ENCODE measurements at places on chromosomes 12 and 14. TPM values are rescaled to one million over a fixed set of nuclear protein-coding genes. Genes with fewer than 3 reads are reported as not detected.

DNA sequence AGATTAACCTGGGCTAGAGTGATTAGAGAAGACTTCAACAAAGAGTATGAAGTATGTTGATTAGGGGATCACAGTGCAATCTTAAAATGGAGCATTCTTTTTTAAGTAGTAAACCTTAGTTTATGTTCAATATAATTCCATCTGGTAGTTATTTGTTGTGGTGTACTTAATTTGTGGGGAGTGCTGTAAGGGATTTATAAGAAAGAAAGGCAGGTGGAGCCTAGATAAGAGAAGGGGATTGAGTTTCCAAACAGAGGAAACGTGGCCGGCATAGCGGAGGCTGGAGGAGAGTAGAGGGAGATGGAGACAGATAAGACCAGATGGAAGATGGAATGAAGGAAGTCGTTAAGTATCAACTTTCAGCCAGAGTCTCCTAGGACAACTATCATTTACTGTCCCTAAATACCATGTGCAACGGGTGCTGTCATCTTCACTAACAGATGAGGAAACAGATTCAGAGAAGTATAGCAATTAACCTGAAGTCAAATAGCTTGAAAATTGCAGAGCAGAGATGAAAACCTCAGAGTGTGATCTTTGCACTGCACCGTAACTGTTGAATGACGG is 38.1 kb downstream of the GOLGA5 start:
- no peaks in the 10 kb centered on the region for H3K4me1 ChIP-seq
- H3K4me3 ChIP-seq, result no peak overlapping the region
- H3K36me3 ChIP-seq, result peaks cover 8% of the 10 kb centered on the region
- no peak overlapping the region for H3K27ac ChIP-seq
- DNase-seq, result no peak
- H3K27me3 ChIP-seq, result no peaks in the 10 kb centered on the region

- no peak for DNase-seq
- no peak overlapping the region for H3K27ac ChIP-seq
- H3K4me1 ChIP-seq, result no peaks in the 10 kb centered on the region
- no peaks in the 10 kb centered on the region for H3K27me3 ChIP-seq
- no peaks in the 10 kb centered on the region for H3K36me3 ChIP-seq
- H3K4me3 ChIP-seq, result no peak overlapping the region
Measured at GRCh38 chr14:21748869-21749303, 75.3 kb upstream of the OR4E1 start.

- H3K27ac ChIP-seq, result no peak overlapping the region
- no peak overlapping the region for H3K4me3 ChIP-seq
- H3K4me1 ChIP-seq, result no peaks in the 10 kb centered on the region
- DNase-seq, result no peak
Measured at GRCh38 chr14:70655110-70655826, 13.6 kb downstream of the TTC9 start.

GRCh38 chr12:54025499-54026405 is 2.5 kb upstream of the HOXC6 start:
- no peaks in the 10 kb centered on the region for H3K36me3 ChIP-seq
- H3K27ac ChIP-seq, result no peak overlapping the region
- H3K4me3 ChIP-seq, result no peak overlapping the region
- H3K4me1 ChIP-seq, result no peaks in the 10 kb centered on the region
- DNase-seq, result no peak
- no peaks in the 10 kb centered on the region for H3K27me3 ChIP-seq

- H3K36me3 ChIP-seq, result no peaks in the 10 kb centered on the region
- H3K27ac ChIP-seq, result no peak overlapping the region
- H3K4me1 ChIP-seq, result peaks cover 15% of the 10 kb centered on the region
Measured at GRCh38 chr12:11661491-11662089, 12.1 kb downstream of the ETV6 start.

DNA sequence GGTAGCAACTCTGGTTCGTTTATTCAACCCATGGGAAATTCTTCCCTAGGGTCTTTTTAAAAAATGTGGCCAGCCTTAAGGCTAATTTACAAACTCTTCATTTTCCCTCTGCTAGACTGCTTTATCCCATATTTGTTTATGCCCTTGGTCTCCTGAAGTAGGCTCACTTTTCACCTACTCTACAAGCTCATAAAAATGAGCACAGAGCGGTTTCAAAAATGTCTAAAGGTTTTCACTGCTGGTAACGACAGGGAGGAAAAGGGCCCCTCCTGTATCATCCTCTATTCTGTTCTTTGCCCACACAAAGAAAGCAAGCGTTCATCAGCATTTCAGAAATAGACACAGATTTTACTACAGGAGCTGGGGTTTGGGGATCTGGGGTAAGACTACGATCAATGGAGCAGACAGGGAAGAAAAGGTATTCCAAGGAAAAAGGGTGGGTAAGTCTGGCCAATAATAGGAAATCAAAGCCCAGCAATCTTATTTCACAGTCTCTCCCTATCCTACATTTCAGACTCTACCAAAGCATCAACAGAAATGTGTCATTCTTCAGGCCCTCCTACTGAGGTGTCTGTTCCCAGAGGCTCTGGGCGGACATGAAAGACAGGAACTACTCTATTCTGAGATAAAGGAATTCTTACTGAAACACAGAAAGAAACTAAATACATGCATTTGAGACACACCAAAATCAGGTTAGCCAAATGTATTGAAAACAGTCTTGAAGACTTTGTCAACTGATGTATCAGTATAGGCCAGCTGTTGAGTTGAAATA is 86.4 kb downstream of the SPPL3 start:
- H3K27ac ChIP-seq, result no peak overlapping the region
- no peaks in the 10 kb centered on the region for H3K36me3 ChIP-seq
- H3K27me3 ChIP-seq, result no peaks in the 10 kb centered on the region

DNA sequence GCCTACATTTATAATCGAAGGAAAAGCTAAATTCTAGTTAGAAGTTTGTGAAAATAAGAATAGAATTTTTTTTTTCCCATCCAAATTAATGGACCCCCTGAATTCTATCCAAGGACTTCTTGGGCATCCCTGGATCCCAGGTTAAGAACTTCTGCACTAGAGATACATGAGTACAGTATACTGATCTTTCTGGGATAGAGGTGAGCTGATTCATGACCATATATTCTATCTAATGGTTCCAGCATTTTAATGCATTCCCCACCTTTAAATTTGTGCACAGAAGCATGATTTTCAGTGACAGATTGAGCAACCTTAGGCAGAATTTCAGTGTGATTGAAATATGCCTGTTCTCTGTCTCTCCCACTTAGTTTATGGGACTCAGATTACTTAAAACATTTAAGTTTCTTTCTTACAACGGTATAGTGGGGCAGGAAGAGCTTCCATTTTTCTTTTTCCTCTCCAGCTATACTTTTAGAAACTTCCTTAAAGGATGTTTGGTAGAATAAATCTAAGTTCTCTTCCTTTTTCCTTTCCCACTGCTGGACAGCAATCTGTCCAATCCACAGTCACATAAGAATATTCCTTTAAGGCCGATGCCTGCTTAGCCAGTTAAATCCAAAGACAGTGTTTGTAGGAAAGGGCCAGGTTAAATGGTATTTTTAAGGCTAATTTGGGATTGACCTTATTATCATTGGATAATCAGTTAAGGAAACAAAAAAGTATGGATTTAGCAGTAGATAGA is 6.7 kb downstream of the MDM2 start:
- no peak overlapping the region for H3K4me3 ChIP-seq
- no peaks in the 10 kb centered on the region for H3K36me3 ChIP-seq
- H3K4me1 ChIP-seq, result no peaks in the 10 kb centered on the region
- H3K27me3 ChIP-seq, result no peaks in the 10 kb centered on the region
- no peak for DNase-seq

DNA sequence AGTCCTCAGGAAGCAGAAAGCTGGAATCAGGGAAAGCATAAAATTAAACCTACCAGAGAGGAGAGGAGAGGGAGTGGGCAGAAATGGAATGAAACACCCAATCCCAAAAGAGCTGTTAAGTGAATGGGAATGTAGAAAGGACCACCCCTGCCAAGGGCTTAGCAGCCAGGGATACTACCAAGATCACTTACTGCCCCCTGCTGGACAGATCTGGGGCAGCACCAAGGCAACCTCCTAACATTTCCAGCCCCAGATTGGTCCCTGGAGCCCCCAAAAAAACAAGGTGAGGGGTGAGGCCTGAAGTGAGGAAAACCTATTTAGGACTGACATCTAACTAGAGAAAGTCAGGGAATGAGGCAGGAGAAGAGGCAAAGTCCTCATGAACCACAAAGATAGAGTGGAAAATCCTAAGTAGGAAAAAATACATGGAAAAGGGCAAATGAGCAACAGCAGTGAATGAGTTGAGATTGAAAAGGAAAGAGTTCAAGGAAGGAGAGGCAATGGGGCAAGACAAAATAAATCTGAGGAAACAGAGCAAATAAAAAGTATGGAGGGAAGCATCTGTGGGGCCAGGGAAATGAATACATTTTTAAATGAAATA is 11.2 kb upstream of the FKBP11 start:
- peak; percentile 92 for DNase-seq
- H3K27me3 ChIP-seq, result no peaks in the 10 kb centered on the region
- peaks cover 4% of the 10 kb centered on the region for H3K36me3 ChIP-seq
- H3K27ac ChIP-seq, result no peak overlapping the region
- H3K4me1 ChIP-seq, result no peaks in the 10 kb centered on the region

DNA sequence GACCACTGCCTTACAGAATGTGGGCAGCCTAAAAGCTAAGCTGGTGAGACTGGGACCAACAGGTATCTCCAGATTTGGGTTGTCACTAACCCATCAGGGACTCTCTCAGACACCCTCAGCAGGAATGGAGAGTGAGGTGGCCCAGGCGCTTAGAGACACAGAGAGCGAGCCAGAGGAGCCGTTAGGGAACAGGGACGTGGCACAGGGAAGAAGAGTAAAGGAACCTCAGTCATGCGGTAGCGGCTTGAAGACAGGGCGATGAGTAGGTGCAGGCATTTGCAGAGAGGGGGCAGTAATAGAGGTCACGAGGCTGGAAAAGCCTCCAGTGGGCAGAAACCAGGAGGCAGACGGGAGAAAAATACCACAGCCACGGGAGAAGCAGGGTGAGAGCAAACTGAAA is 158.0 kb upstream of the CCND2 start:
- H3K27me3 ChIP-seq, result no peaks in the 10 kb centered on the region
- no peak for DNase-seq
- no peaks in the 10 kb centered on the region for H3K36me3 ChIP-seq
- no peak overlapping the region for H3K27ac ChIP-seq
- no peak overlapping the region for H3K4me3 ChIP-seq
- H3K4me1 ChIP-seq, result no peaks in the 10 kb centered on the region

DNA sequence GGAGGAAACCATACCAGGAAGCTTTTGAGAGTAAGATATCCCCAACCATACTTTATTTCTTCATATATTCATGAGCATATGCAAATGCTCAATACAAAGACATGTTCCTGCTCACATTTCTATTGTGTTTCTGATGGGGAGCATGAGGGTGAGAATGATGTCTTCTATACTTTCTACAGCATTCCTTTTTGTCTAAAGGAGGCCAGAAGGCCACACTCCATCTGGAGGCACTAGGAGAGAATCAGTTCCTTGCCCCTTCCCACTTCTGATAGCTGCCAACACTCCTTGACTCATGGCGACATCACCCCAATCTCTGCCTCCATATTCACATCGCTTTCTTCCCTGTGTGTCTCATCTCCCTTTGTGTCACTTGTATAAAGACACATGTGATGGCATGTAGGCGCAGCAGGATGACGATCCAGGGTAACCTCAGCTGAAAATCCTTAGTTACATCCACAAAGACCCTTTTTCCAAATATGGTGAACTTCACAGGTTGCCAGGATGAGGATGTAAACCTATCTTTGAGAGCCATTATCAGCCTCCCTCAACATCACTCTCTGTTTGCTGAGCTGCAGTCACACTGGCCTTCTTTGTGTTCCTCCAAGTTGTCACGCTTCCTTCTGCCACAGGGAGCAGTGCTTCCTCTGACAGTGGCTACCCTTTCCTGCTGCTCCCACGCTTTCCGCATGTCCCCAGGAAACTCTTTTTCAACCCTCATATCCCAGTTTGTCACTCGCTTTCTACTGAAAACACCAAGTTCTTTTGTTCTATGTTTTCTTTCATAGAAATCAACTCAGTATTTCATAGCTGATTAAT is 96.9 kb downstream of the STXBP6 start:
- no peaks in the 10 kb centered on the region for H3K36me3 ChIP-seq
- no peaks in the 10 kb centered on the region for H3K4me1 ChIP-seq
- no peak overlapping the region for H3K27ac ChIP-seq
- no peak overlapping the region for H3K4me3 ChIP-seq

DNA sequence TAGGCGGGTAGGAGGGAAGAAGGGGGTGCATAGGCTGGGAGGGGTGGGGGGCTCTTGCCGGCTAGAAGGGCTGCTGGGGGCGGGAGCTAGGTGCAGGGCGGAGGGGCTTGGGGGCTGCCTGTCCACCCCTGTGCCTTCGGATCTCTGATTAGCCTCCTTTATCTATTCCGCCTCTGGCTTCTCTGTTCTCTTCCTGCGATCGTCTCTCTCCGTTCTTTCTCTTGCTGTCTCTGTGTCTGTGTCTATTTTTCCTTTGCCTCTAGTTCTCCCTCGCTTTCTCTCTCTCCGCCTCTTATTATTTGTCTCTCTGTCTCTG is 166.7 kb upstream of the LHX5 start:
- no peaks in the 10 kb centered on the region for H3K36me3 ChIP-seq
- no peaks in the 10 kb centered on the region for H3K27me3 ChIP-seq

DNA sequence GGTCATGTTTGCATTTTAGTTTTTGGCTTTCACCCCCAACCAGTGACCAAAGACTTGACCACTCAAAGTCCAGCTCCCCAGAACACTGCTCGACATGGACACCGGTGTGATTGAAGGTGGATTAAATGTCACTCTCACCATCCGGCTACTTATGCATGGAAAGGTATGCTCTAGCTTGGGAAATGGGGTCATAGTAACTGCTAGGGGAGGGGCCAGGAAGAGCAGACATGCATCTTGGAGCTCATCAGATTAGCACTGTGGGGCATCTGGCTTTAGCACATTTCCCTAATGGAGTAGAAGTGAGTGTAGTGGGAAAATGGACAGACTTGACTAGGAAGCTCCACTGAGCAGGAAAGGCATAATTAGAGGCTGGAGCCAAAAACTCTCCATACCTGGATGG is 2.8 kb downstream of the PCBP2 start:
- no peak overlapping the region for H3K27ac ChIP-seq
- H3K36me3 ChIP-seq, result peaks cover 4% of the 10 kb centered on the region
- H3K4me3 ChIP-seq, result no peak overlapping the region
- H3K4me1 ChIP-seq, result peaks cover 3% of the 10 kb centered on the region
- DNase-seq, result no peak
- H3K27me3 ChIP-seq, result no peaks in the 10 kb centered on the region

- H3K4me1 ChIP-seq, result no peaks in the 10 kb centered on the region
- no peak for DNase-seq
- H3K27ac ChIP-seq, result no peak overlapping the region
- H3K4me3 ChIP-seq, result no peak overlapping the region
- no peaks in the 10 kb centered on the region for H3K27me3 ChIP-seq
Measured at GRCh38 chr14:60169722-60170121, 4.5 kb upstream of the DHRS7 start.

- H3K4me3 ChIP-seq, result peak overlapping the region; percentile 40
- H3K27ac ChIP-seq, result peak overlapping the region; percentile 4
- no peaks in the 10 kb centered on the region for H3K36me3 ChIP-seq
- DNase-seq, result peak; percentile 74
Measured at GRCh38 chr14:50943261-50943942, 881 bp downstream of the PYGL start.

ZFHX2 gene
- 1.5 TPM for total RNA-seq

RIPK3 gene
- 15.8 TPM for total RNA-seq

IFNG gene
- not detected for total RNA-seq

YAF2 gene
- 49.8 TPM for total RNA-seq

CPM gene
- total RNA-seq, result 20.7 TPM

SMIM41 gene
- not detected for total RNA-seq

ETNK1 gene
- 70.0 TPM for total RNA-seq

RITA1 gene
- total RNA-seq, result 10.0 TPM

Data from aorta (tissue), 5 donors.